ENCODE measurements at places on chromosomes 13 and 19.
A peak's percentile ranks its signal among the peaks of the same experiment; 100 is the strongest.

DNA sequence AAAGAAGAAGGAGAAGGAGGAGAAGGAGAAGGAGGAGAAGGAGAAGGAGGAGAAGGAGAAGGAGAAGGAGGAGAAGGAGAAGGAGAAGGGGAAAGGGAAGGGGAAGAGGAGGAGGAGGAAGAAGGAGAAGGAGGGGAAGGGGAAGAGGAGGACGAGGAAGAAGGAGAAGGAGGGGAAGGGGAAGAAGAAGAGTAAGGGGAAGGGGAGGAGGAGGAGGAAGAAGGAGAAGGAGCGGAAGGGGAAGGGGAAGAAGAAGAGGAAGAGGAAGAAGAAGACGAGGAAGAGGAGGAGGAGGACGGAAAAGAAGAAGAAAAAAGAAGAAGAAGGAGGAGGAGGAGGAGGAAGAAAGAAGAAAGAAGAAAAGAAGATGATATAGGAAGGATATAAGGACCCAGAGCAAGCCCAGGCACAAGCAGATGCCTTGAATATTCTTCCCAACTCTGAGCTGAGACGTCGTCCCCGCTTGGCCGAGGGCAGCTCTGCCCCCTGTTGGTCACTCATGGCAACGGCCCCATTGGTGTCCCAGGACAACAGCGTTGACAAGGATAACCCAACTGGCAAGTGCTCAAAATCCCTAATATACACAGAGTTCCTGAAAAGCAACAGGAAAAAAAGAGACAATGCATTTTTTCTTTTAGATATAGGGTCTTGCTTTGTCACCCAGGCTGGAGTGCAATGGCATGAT, 30.6 kb upstream of the IGSF23 start:
- ATAC-seq = peak; percentile 60

DNA sequence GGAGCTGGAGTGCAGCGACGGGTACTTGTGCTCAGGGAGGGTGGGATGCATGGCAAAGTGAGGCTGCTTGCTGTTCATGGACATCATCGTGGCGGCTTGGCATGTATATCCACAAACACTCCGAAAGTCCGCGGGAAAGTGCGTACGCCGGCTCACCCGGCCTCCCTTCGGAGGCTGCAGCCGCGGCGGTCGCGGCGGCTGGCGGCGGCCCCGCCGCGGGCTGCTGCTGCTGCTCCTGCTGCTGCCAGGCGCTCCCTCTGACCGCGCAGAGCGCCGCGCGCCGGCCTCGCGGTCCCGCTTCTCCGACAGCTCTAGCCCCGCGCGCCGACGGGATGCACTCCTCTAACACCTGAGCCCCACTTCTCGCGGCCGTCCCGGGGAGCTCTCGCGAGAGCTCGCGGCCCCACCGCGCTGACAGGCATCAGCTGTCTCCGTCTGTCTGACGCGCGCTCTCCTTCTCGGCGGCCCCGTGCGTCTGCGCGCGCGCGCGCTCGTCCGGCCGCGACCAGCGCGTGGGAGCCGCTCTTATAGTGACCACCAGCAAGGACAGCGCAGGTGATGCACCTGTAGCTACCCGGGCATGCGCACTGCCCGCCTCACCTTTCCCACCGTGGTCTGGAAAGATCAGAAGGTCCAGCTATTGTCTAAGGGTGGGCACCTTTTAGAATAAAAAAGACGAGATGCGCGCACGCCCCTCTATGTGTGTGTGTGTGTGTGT, at the start of gene POU4F1:
Gene POU4F1 (minus strand): TSS at position 313 of the 718 bp plus-strand sequence. CDS start 226 bp downstream, at position 87.
- peak; percentile 75 for ATAC-seq

- peak; percentile 32 for ATAC-seq
Measured at GRCh38 chr13:67416047-67416925, 186.2 kb upstream of the PCDH9 start.

- no peak for ATAC-seq
Measured at GRCh38 chr19:1411255-1412191, 4.1 kb downstream of the DAZAP1 start.

- ATAC-seq = no peak
Measured at GRCh38 chr13:32409561-32410421, 18.1 kb downstream of the N4BP2L1 start.

DNA sequence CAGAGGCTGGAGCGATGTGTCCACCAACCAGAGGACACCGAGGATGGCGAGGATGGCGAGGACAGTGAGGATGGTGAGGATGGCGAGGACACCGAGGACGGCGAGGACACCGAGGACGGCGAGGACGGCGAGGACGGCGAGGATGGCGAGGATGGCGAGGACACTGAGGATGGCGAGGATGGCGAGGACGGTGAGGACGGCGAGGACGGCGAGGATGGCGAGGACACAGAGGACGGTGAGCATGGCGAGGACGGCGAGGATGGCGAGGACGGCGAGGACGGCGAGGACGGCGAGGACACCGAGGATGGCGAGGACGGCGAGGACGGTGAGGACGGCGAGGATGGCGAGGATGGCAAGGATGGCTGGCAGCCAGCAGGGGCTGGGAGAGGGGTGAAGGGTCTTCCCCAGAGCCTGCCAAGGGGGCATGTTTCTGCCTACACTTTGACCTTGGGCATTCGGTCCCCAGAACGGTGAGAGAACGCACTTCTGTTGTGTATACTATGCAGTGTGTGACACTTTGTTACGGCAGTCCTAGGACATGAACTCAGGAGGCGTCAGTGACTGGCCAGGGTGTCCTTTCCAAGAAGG, 44.4 kb upstream of the ATP11A start:
- no peak for ATAC-seq

- ATAC-seq = no peak
Measured at GRCh38 chr19:47228937-47229675, 1.9 kb downstream of the BBC3 start.

DNA sequence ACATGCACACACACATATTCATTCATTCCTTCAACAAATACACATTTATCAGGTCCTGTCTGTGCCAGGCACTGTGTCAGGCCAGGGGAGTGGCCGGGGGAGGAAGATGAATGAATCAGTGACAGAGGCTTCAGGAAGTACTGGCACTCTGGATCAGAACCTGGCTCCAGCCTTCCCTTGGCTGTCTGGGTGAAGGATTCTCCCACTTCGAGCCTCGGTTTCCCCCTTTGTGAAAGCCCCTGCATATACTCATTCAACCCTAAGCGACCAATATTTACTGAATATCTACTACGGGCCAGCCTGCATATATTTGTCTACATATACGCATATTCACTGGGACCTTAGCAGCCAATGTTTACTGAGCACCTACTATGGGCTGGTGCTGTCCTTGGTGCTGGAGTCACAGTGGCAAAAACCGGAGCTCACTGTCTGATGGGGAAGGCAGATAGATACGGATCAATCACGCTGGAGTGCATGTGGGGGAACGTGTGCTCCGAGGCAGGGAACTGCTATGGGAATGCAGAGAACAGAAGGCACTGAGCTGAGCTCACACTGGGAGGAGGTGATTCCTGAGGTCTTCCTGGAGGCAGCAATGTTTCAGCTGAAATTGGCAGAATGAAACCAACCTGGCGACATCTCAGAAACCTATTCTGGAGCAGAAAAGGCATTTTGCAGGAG, 636 bp upstream of the ZNF579 start:
- peak; percentile 32 for ATAC-seq

- ATAC-seq = no peak
Measured at GRCh38 chr13:87779426-87779825, 108.3 kb downstream of the SLITRK5 start.

DNA sequence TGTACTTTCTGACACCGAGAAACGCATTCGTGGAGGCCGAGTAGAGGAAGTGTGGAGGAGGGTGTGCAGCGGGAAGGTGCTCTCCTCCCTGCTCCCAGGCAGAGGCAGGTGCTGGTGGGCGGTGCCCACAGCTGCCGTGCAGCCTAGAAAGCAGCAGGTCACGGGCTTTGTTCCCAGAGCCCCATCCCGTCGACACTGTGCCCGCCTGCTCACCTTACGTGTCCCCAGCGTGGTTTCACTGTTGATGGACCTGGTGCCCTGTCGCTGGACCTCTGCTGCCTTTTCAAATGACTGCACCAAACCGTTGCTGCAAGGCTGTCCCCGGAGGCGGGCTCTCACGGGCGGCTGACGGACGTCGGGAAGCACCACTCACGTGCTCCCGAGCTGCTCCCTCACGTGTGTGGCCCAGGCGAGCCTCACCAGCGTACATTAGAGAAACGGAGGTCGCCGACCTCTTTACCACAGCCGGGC, 20.8 kb downstream of the PLEKHJ1 start:
- ATAC-seq = no peak

DNA sequence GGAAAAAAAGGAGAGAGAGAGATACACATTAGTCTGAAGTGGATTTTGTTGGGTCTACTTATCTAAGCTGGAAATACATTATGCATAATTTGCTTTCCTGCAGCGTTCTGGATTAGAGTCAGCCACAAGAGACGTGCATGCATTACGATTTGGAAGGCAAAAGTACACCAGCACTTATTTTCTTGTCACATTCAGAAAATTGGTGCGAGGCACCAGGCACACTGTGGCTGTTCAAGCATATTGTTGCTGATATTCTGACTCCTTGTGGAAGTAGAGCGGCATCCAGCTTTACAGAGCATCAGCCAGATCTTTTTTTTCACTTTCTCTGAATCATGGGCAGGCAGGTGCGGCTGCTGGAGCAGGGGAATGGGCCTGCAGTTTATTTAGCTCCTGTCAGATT, 905.6 kb upstream of the SPRY2 start:
- ATAC-seq = no peak

DNA sequence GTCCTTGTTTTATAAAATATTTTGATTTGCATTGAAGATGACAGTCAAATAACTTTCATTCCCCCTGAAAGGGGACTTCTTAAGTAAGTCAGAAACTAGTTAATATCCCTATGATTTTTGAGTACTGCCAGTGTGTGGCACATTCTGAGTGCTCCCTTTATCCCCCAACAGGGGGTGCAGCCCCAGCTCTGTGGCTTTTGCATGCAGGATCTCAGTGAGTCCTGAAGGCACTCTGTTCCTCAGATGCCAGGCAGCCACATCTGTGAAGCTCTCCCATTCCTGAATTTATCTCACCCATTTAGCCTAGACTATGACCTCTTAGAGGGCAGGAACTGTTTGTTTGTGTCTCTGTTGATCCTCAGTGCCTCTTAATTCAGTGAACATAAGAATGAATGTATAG, 123.1 kb downstream of the CDK8 start:
- no peak for ATAC-seq

DNA sequence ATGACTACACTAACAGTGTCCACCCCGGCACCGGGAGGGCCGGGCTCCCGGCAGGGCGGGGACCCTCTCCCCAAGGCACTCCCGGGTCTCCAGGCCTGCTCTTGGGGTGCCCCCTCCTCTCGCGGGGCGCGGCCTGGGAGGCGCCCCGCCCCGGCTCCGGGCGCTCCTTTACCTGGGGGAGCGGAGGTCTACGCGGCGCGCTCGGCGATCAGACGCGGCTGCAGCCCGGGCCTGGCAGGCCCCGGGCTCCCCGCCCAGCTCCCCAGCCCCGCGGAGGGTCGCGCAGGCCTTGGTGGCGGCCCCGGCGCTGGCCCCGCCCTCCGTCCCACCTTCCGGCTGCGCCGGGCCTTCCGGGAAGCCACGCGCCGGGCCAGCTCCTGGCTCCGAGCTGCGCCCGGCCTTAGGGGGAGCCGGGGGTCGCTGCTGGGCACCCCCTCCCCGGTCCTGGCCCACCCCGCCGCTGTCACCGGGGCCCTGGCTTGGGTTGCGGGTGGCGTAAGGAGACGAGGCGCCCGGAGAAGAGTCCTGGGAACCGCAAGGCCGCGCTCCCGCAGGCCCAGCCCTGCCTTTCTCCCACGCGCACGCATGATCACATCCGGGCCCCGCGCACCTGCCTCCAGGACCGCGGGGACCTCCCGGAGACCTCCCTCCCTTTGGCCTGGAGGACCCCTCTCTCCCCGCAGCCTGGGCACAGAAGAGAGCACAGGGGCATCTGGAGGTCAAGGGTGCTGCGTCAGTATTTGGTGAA, at the start of gene C19orf12:
Gene C19orf12 (minus strand): TSS at position 309 of the 748 bp plus-strand sequence. CDS start 6,848 bp downstream, outside the sequence.
- peak; percentile 84 for ATAC-seq

- ATAC-seq = no peak
Measured at GRCh38 chr19:20259615-20260014, 92.6 kb downstream of the ZNF486 start.

- no peak for ATAC-seq
Measured at GRCh38 chr19:14168259-14168972, 32.0 kb upstream of the ASF1B start.

DNA sequence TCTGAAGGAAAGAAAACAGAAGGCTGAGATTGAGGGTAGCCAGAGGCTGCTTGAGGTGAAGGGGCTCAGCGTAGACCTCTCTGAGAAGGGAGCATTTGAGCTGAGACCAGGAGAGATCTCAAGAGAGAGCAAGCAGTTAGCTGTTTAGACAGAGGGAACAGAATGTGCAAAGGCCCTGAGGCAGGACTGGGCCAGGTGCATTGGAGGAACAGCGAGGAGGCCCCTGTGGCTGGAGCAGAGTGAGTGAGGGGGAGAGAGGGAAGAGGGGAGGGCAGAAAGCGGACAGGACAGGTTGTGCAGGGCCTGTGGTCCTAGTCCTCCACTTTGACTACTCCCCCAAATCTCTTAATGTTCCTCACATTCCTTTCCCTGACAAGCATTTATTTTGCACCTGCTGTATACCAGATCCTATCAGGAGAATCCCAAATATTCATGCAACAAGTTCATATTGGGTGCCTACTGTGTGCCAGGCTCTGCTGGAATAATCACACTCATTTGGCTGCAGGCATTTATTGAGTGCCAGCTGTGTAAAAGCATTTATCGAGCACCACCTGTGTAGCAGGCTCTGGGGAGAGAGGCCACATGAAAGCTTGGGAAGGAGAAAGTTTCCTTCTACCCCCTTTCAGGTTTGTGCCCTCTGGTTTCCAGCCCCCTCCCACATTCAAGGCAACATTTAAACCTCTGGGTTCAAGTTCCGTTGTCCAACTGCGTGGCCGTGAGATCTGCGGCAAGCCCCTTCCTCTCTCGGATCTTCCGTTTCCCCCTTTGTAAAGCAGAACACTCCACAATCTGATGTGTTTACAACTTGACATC, 36.5 kb downstream of the NFIC start:
- ATAC-seq = no peak

DNA sequence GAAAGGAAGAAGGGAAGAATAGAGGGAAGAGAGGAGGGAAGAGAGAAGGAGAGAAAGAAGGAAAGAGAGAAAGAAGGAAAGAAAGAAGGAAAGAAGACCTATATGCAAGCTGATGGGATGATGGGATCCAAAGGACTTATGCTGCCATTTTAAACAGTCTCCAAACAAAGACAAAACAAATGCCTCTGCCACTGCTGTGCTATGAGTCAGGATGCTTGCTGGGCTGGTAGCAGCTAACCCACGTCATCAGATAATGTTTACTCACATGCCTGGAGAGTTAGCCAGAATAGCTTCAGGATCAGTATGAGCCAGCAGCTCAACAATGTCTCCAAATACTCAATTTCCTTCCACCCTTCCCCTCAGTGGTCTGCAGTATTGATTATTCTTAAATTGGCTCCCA, 12.0 kb upstream of the ZNF274 start:
- ATAC-seq = peak; percentile 68

DNA sequence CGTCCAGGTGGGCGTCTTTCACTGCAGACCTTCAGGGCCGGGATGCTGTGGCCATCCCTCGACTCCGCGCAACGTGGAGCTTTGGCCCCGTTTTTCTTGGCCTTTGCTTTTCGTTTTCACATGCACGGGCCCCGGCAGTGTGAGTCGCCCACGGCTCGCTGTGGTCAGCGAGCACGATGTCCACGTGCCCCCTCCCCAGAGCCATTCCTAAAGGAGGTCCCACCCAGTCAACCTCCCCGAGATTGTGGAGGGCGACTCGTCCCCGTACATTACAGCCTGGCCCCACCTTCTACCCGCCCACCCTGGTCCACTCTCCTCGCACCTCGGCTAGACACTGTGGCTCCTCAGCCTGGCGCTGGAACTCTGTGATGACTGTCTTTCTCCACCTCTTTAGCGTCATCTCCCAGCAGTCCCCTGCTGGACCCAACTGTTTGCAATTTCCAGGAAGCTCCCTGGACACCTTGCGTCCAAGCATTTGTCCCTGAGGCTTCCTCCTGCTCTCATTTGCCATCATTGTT, 405 bp downstream of the ZNF446 start:
- ATAC-seq = no peak

All from esophagus mucosa (tissue), 1 donor.